ELF-1 (cell line): ENCODE measurements at places on chromosomes 5 and 9.

- no peak for DNase-seq
Observed at GRCh38 chr5:82356021-82356420, 77.9 kb upstream of the RPS23 start.

GRCh38 chr5:160905285-160905684 lies 53.3 kb upstream of the ATP10B start:
- no peak for DNase-seq

- DNase-seq: no peak
Observed at GRCh38 chr9:33818167-33818846, 1.3 kb downstream of the UBE2R2 start.

GRCh38 chr5:125484742-125485641 lies 738.6 kb upstream of the ZNF608 start:
- peak; percentile 31 for DNase-seq

DNA sequence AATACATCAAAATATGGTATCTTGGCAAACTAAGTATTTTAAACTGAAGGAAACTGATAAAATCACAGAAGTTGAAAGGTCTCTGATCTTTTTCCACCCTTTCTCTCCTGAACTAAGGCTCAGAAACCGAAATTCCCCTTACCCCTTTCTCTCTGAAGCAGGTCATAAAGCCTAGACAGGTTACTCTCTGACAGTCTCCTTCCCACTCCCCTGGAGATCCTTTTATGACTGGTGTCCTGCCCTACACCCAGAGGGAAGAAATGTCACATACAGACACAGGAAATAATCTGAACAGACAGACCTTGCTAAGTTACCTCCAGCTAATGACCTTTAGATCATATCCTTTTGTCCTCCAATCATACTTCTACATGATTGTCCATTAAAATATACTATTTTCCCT lies 127.4 kb downstream of the HCN1 start:
- DNase-seq: peak; percentile 3

DNA sequence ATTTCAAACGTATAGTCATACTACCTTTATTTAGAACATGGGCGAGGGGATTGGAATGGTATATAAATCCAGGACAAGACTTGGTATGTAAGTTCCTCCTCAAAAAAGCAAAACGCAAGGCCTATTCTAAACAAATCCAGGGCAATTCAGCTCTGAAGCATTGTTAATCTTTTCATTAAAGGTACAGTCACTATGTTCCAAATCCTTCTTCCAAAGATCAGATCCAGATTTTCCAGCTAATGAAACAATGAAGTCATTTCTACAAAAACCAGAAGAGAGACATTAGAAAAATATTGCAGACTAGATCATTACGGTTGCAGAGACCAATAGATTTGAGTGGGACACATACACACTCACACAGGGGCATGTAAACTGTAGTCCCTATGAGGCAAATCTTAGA lies 116.1 kb upstream of the BNC2 start:
- DNase-seq: no peak

GRCh38 chr9:126452106-126452505 lies 125.5 kb downstream of the MVB12B start:
- DNase-seq: no peak

- DNase-seq: peak; percentile 41
Observed at GRCh38 chr5:56422076-56422762, 189.1 kb upstream of the ANKRD55 start.

DNA sequence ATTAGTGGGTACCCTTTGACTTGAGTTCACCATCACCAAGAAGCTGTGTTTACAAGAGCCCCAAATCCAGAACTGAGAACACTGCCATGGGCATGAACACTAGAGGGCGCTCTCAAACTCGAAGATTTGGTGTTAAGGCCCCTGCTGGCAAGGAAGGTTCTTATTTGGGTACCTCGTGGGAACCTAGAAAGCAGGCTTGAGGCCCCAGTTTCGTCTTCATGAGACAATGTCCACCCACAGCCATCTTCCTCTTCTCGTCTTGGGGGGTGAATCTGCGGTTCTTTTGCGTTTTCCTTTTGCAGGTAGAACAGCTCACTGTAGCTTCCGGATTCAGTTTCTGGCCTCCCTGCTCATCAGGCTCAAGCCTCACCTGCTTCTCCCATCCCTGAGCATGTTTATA lies 184.0 kb downstream of the SEMA5A start:
- DNase-seq: peak; percentile 87

DNA sequence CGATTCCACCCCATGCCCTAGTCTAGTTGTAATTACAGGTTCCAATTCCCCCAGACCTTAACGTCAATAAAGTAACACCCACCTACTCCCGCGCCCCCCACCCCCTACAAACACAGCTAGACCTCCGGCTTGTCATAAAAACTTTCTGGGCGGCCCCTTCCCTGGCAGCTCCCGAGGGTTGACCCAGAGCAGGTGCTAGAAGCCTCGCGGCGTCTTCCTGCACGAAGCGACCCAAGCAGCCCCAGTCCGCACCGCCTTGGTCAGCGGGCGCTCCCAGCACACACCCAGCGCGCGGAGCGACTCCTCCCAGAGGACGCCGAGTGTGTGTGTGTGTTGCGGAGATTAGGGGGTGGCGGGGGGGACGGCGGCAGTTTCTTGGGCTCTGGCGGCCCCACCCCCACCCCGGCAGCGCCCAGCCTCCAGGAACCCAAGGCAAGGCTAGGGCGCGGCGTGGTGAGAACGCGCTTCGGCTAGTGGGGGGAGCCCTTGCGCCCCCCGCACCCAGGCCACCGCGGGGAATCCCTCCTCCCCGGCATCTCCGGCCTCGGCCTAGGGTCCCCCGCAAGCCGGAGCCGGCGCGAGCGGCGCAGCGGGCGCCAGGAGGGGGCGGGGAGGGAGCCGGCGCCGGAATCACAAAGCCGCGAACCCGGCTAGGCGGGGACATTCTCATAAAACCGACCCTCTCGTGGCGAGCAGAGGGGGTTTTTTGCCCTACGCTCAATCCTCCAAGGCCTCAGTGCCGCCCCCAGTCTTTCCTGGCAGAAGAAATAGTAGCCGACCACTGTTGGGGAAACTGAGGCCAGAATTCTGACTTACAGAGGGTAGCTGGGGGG lies 2.2 kb downstream of the PCDH1 start:
- DNase-seq: peak; percentile 63

DNA sequence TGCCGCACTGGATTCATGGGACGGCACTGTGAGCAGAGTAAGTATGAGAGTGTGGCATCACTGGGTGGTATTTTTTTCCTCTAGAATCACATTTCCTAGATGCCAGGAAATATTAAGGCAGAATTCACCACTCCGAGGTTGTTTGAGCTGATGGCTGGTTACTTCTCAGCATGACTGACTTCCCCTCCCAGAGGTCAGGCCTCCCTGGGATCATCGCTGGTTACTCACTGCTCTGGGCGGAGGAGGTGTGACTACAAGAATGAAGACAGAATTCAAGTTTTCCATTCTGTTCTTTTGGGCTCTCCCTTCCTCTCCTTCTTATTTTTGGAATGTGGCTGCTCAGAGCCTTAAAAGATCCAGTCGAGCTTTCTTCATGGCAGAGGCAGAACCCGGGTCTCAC lies 76.6 kb upstream of the PRRC1 start:
- no peak for DNase-seq

DNA sequence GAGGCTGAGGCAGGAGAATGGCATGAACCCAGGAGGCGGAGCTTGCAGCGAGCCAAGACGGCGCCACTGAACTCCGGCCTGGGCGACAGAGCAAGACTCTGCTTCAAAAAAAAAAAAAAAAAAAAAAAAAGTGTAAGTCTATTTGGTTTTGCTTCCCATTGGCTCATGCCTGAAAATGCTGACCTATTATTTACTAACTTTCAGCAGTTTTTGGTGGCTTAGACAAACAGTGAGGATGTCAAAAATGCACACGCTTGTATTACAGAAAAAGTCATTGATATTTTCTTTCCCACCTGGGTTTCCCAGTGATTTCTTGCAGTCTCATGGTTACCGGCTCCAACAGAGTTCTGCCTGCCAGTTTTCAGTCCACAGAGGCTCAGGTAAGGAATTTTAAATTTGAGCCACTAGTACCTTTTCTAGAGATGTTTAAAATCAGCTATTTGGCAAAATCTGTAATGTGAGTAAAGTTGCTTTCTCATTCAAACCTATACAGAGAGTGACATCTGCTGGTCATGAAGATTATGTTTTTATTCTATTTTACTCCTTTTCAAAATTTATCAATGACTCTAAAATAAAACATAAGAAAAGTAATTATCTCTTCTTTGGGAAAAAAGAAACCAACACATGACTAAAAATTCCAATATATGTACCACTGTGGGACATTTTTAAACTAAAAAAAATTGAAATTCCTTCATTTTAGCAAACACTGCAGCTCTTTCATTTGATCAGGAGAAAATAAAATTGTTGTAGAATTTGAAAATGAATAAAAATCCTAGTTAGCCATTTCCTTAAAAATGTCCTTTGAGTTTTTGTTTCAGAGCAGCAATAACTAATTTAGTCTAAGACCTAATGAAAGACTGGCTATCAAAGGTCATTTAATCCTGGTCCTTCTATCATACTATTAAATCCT lies 8.8 kb downstream of the FAM200C start:
- no peak for DNase-seq
